Type B pancreatic cell (in vitro differentiated cells): ENCODE measurements at places on chromosomes 13 and 19.

GRCh38 chr19:7558667-7559066 lies 23.1 kb downstream of the PNPLA6 start:
- DNase-seq = no peak

DNA sequence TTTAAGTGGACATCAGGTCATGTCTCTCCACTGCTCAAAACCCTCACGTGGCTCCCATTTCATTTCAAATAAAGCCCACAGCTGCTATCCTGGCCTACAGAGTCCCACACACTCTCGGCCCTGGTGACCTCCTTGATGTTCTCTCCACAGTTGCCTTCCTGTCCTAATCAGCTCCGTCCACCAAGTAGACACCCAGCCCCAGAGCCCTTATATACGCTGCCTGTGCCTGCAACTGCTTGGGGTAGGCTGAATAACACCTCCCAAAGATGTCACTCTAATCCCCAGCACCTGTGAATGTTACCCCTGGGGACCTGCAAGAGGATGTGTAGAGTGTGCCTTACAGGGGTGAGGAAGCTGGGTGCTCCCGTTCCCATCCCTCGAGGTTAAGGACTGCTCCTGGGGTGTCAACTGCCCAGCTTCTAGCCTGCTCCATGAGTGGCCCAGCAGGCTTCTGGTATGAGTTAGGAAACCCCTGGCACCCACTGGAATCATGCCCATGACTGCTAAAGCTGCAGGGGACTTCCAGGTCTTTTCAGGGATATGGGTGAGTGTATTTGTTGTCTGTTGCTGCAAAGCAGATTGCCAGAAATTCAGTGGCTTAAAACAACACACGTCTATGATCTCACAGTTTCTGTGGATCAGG lies 6.0 kb downstream of the FAM187B start:
- no peak for DNase-seq

DNA sequence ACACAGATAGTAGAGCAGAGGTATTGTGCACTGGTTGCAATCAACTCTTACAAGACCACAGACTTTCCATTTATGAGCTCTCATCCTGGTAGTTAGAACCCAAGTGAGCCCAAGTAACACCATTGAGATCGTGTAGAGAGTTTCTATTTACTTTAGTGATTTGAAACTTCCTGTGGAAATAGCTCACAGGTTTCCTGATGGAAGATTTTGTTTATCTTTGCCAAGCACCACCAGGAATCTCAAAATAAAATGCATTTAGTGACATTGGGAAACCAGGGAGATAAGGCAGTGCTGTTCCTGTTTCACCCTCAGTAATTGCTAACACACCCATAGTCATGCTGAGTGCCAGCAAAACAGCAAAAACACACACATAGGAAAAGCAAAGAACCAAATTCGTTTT lies 102.5 kb downstream of the FLT1 start:
- DNase-seq = no peak

DNA sequence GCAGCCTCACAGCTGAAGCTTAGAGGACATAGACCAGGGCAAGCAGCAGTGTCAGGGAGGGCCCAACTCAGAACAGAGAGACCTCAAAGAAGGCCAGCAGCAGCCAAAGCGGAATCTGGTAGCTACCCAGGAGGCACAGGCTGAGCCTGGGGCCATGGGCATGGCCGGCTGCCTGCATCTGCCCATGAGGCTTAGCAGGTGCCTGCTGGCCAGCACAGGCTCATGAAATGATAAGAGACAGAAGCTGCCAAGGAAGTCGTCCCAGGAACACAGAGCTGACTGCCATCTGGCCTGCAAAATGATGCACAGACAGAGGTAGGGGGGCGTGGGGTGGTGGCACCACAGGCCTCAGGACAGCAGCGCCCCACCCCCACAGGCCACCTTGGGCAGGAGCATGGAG lies 29.2 kb downstream of the TUBA3C start:
- no peak for DNase-seq

DNA sequence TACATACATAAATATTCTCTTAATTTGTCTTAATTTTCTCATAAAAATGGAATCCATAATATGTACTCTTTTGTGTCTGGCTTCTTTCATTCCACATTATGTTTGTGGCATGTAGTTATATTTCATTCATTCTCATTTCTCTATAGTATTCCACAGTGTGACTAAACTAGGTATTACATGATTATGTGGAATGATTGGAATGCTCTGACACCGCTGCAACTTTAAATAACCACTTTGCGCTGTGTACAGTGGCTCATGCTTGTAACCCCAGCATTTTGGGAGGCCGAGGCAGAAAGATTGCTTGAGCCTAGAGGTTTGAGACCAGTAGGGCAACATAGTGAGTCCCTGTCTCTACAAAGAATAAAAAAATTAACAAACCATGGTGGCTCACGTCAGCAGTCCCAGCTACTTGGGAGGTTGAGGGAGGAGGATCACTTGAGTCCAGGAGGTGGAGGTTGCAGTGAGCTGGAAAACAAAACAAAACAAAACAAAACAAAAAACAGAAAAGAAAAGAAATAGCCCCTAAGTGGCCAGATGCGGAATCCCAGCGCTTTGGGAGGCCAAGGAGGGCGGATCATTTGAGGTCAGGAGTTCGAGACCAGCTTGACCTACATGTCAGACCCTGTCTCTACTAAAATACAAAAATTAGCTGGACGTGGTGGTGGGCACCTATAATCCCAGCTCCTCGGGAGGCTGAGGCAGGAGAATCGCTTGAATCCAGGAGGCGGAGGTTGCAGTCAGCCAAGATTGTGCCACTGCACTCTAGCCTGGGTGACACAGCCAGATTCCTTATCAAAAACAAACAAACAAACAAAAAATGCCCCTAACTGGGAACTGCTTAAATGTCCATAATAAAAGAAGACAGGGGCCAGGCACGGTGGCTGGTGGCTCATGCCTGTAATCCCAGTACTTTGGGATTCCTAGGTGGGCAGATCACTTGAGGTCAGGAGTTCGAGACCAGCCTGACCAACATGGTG lies 8.0 kb upstream of the SAE1 start:
- no peak for DNase-seq

- no peak for DNase-seq
Observed at GRCh38 chr19:5255602-5256231, 84.9 kb downstream of the PTPRS start.

DNA sequence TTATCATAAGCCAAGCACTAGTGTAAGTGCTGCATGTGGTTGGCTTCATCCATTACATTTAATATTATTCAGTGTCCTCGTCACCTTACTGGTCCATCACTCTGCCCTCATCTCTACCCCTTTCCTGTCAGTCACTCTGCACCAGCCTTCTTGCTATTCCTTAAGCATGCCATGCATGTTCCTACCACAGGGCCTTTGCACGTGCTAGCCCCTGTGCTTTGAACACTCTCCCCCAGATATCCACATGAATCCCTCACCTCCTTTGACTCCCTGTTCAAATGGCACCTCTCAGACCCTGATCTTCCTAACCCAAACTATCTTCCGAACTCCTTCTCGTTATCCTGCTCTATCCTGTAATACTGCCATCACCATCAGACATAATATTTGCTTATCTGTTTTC lies 3.2 kb upstream of the RELB start:
- no peak for DNase-seq

- DNase-seq = no peak
Observed at GRCh38 chr19:19542507-19542906, 4.4 kb downstream of the CILP2 start.

DNA sequence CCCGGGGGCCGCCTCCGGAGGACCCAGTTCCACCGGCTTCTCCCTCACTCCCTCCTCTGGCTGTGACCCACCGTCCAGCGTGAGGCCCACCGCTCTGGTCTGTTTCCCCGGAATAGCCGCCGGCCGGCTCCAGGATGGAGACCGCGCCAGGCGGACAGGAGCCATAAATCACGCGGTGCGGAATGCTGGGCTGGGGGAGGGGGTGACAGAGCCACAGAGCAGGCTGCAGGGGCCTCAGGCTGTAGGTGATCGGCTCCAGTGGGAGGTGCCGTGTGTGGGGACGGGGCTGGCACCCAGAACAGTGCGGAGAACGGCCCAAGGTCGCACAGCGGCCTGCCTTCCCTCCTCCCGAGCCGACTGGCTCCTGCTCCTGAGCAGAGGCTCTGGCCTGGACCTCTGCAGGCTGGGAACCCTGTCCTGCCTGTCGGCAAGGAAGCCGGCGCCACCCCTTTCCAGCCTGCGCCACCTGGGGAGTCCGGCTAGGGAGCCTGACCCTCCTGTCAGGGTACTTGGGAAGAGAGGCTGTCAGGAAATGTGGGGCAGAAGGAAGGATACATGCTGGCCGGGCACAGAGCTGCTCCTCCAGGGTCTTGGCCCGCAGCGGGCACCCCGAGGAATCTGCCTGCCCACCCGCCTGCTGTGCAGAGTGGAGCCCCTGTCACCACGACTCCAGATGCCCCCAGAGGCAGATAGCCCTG lies 8.3 kb downstream of the PIAS4 start:
- peak; percentile 83 for DNase-seq

GRCh38 chr13:35672611-35673010 lies 196.1 kb upstream of the MAB21L1 start:
- no peak for DNase-seq

DNA sequence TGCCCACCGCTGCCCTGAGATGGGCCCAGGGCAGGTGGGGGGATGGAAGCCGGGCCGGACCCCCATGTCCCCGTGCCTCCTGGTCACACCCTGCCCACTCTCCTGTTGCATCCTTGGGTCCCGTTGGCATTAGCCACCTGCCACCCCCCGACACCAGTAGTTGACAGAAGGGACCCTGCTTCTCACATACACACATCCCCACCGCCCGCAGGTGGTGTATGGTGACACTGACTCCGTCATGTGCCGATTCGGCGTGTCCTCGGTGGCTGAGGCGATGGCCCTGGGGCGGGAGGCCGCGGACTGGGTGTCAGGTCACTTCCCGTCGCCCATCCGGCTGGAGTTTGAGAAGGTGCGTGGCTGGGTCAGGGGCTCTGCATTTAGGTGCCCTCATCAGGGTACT lies 5.2 kb upstream of the SPIB start:
- no peak for DNase-seq

- no peak for DNase-seq
Observed at GRCh38 chr19:49224879-49225278, 67.3 kb downstream of the TRPM4 start.

- DNase-seq = no peak
Observed at GRCh38 chr13:82800391-82800790, 1081.9 kb downstream of the SLITRK1 start.

GRCh38 chr19:2117215-2117960 lies 20.7 kb downstream of the IZUMO4 start:
- no peak for DNase-seq
